ENCODE measurements at places on chromosomes 3 and 15.

- ATAC-seq: no peak
- no peaks in the 10 kb centered on the region for H3K27me3 ChIP-seq
- H3K4me1 ChIP-seq: no peaks in the 10 kb centered on the region
- H3K4me3 ChIP-seq: no peak overlapping the region
- no peaks in the 10 kb centered on the region for H3K36me3 ChIP-seq
Measured at GRCh38 chr3:137588871-137589270, 175.2 kb upstream of the SOX14 start.

DNA sequence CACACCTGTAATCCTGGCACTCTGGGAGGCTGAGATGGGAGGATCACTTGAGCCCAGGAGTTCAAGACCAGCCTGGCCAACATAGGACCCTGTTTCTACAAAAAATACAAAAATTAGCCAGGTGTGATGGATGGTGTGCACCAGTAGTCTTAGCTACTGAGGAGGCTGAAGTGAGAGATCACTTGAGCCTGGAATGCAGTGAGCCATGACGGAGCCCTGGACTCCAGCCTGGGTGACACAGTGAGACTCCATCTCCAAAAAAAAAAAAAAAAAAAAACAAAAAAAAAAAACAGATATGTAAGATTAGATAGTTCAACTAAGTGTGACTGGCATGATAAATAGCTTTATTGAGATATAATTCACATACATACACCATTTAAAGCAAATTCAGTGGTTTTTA lies 9.7 kb downstream of the RBSN start:
- H3K27me3 ChIP-seq: no peaks in the 10 kb centered on the region
- no peaks in the 10 kb centered on the region for H3K4me1 ChIP-seq

GRCh38 chr3:120566243-120566975 lies 29.7 kb upstream of the NDUFB4 start:
- no peak overlapping the region for H3K4me3 ChIP-seq
- H3K27me3 ChIP-seq: peaks cover 4% of the 10 kb centered on the region
- H3K36me3 ChIP-seq: no peaks in the 10 kb centered on the region
- H3K4me1 ChIP-seq: no peaks in the 10 kb centered on the region
- ATAC-seq: no peak

GRCh38 chr3:185658504-185658912 lies 72.4 kb downstream of the SENP2 start:
- H3K4me1 ChIP-seq: no peaks in the 10 kb centered on the region
- peak; percentile 34 for ATAC-seq
- peaks cover 26% of the 10 kb centered on the region for H3K27me3 ChIP-seq
- no peak overlapping the region for H3K27ac ChIP-seq
- H3K4me3 ChIP-seq: no peak overlapping the region

DNA sequence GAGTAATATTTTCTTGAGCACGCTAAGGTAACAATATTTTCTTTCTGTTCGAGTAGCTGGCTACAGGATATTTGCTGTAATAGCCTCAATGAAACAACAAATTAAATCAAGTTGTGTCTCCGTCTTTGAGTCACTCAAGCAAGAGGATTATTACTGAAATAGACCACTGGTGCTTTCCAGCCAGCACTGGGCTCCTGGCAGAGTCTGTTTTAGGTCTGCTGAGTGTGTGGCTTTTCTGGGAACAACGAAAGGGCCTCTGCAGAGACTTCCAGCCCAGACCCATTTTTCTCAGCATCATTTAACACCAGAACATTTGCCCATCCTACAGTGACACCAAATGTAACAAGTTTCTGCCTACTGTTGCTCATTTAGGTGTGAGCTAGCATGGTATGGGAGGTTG lies 652.9 kb downstream of the MAGI1 start:
- H3K36me3 ChIP-seq: no peaks in the 10 kb centered on the region
- no peak overlapping the region for H3K27ac ChIP-seq
- H3K27me3 ChIP-seq: no peaks in the 10 kb centered on the region
- ATAC-seq: no peak
- H3K4me3 ChIP-seq: no peak overlapping the region

DNA sequence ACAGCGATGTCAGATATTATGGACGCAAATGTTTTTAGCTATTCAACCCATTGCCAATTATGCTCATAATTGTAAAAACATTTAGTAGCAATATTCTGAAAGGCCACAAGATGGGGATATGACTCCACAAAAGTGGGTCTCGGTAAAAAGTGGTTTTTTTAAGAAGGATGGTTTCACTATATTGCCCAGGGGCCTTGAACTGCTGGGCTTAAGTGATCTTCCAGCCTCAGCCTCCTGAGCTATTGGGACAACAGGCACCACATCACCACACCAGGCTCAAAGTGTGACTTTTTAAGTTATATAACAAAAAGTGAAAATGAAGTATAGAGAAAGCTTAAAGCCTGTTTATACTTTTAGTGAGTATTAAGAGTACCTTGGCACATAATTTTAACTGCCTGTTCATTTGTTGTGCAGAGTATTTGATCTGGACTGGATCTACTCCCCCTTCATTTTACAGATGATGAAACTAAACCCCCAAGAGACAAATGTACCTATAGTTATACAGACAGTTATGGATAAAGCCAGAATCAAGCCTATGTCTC lies 9.4 kb downstream of the NAA50 start:
- peak overlapping the region; percentile 39 for H3K4me3 ChIP-seq
- H3K36me3 ChIP-seq: peaks cover 73% of the 10 kb centered on the region
- H3K27me3 ChIP-seq: no peaks in the 10 kb centered on the region
- H3K27ac ChIP-seq: peak overlapping the region; percentile 87
- peaks cover 46% of the 10 kb centered on the region for H3K4me1 ChIP-seq
- ATAC-seq: peak; percentile 64

- ATAC-seq: no peak
- no peak overlapping the region for H3K4me3 ChIP-seq
- no peaks in the 10 kb centered on the region for H3K36me3 ChIP-seq
- H3K4me1 ChIP-seq: no peaks in the 10 kb centered on the region
- H3K27ac ChIP-seq: no peak overlapping the region
Measured at GRCh38 chr3:26558257-26558656, 64.3 kb upstream of the LRRC3B start.

DNA sequence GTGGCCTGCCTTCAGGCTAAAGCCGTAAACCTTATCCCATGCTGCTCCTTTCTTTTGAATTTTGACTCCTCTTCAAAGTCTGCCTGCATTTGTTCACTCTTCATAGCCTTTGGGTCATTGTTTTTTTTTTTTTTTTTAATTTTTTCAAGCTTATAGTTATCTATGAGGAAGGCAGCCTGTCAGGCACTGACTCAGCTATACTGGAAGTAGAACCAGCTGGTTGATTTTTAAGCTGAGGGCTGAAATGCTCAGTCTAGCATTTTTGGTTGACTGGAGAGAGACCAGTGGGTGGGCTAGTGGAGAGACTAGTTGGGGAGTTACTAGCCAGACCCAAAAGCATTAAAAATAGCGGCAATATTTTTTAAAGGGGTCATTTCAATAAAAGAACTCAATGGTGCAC lies 44.1 kb downstream of the C3orf20 start:
- peaks cover 23% of the 10 kb centered on the region for H3K27me3 ChIP-seq
- H3K36me3 ChIP-seq: no peaks in the 10 kb centered on the region

DNA sequence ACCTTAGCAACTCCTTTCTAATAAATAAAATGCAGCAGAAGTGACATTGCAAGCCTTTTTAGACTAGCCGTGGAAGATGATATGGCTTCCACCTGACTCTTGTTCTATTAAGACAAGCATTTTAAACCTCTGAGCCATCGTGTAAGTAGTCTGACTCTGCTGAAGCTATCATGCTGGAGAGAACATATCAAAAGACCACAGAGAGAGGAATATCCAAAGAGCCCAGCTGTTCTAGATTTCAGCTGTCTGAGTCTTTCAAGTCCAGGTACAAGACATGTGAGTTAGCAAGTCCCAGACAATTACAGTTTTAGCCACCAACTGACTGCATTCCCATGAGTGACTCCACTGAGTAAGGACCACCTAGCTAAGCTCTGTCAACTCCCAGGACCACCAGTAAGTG lies 517.0 kb upstream of the NAALADL2 start:
- H3K27me3 ChIP-seq: no peaks in the 10 kb centered on the region
- H3K27ac ChIP-seq: no peak overlapping the region
- H3K4me1 ChIP-seq: no peaks in the 10 kb centered on the region
- ATAC-seq: no peak
- no peaks in the 10 kb centered on the region for H3K36me3 ChIP-seq

GRCh38 chr15:49366496-49366895 lies 56.5 kb upstream of the FGF7 start:
- no peak for ATAC-seq
- no peak overlapping the region for H3K27ac ChIP-seq
- no peak overlapping the region for H3K4me3 ChIP-seq
- no peaks in the 10 kb centered on the region for H3K36me3 ChIP-seq
- no peaks in the 10 kb centered on the region for H3K4me1 ChIP-seq

DNA sequence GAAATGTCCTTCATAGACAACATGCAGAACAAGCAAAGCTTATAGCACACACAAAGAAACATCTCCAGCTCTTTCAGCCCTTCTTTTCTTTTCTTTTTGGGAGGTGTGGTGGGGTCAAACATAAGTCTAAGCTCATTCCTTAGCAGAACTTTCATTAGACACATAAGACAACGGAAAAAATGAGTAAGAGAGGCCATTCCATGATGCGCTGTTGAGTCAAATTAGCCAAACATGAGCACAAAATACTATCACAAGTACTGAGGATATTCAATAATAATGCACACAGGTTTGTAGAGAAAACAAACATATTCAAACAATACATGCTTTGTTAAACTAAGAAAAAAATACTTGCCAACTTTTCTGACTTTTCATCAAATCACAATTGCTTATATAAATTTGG lies 83.0 kb downstream of the PLOD2 start:
- no peak overlapping the region for H3K4me3 ChIP-seq
- no peak for ATAC-seq
- no peaks in the 10 kb centered on the region for H3K36me3 ChIP-seq

- peaks cover 4% of the 10 kb centered on the region for H3K4me1 ChIP-seq
- no peaks in the 10 kb centered on the region for H3K27me3 ChIP-seq
- H3K4me3 ChIP-seq: no peak overlapping the region
- peaks cover 57% of the 10 kb centered on the region for H3K36me3 ChIP-seq
- no peak for ATAC-seq
Measured at GRCh38 chr15:64193971-64194370, 31.1 kb upstream of the PPIB start.

- peaks cover 11% of the 10 kb centered on the region for H3K27me3 ChIP-seq
- ATAC-seq: no peak
- no peak overlapping the region for H3K4me3 ChIP-seq
- H3K27ac ChIP-seq: no peak overlapping the region
- H3K36me3 ChIP-seq: no peaks in the 10 kb centered on the region
- no peaks in the 10 kb centered on the region for H3K4me1 ChIP-seq
Measured at GRCh38 chr3:17852217-17852616, 109.8 kb upstream of the TBC1D5 start.

DNA sequence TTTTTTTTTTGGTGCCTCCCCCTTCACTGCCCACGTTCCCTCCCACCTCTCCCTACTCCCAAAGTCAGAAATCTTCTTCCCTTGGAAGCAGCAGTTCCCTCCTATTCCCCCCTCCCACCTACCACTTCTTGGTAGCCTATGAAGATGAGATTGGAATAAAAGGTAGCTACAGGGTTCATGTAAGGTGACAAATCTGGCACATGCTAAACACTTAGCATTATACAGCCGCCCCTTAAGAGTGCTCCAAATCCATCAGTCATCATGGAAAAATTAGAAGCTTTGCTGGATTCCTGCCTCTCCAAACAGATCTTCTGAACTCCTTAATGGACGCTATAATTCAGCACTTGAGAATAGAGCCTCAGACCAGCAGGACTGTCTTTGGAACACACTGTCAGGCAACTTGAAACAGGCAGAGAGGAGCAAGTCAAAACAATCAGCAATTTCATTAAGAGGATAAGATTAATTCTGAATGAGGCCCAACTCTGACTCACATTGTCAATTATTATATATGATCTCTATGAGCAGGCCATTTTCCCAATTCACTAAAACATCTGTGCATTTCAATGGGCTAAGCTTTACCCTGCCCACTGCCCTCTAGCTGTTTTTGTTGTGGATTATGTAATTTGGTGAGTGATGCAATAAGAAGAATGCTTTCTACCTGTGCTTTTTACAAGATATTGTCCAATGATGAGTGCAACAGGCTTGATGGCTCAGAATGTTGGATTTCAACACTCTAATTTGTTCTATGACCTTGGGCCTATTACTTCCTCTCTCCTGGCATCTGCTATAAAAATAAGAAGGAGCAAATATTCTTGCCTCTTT lies 34.6 kb upstream of the SPRED1 start:
- H3K27ac ChIP-seq: no peak overlapping the region
- no peak for ATAC-seq
- no peaks in the 10 kb centered on the region for H3K36me3 ChIP-seq
- H3K4me3 ChIP-seq: no peak overlapping the region
- H3K4me1 ChIP-seq: no peaks in the 10 kb centered on the region

GRCh38 chr3:111465081-111465670 lies 76.8 kb upstream of the CD96 start:
- no peak overlapping the region for H3K4me3 ChIP-seq
- no peak for ATAC-seq
- H3K27ac ChIP-seq: no peak overlapping the region

- no peak overlapping the region for H3K27ac ChIP-seq
- no peaks in the 10 kb centered on the region for H3K4me1 ChIP-seq
- no peaks in the 10 kb centered on the region for H3K27me3 ChIP-seq
- no peak overlapping the region for H3K4me3 ChIP-seq
- H3K36me3 ChIP-seq: no peaks in the 10 kb centered on the region
- no peak for ATAC-seq
Measured at GRCh38 chr3:22353126-22353525, 602.1 kb upstream of the ZNF385D start.

- no peak overlapping the region for H3K27ac ChIP-seq
- ATAC-seq: no peak
Measured at GRCh38 chr3:171240504-171240835, 213.9 kb upstream of the SLC2A2 start.

GRCh38 chr3:67531181-67532101 lies 123.0 kb downstream of the SUCLG2 start:
- ATAC-seq: no peak
- no peak overlapping the region for H3K27ac ChIP-seq
- peaks cover 15% of the 10 kb centered on the region for H3K4me1 ChIP-seq
- H3K36me3 ChIP-seq: peaks cover 29% of the 10 kb centered on the region
- no peaks in the 10 kb centered on the region for H3K27me3 ChIP-seq
- H3K4me3 ChIP-seq: no peak overlapping the region

GRCh38 chr15:85592148-85592547 lies 202.6 kb downstream of the KLHL25 start:
- H3K4me3 ChIP-seq: no peak overlapping the region
- no peaks in the 10 kb centered on the region for H3K27me3 ChIP-seq
- H3K4me1 ChIP-seq: peaks cover 35% of the 10 kb centered on the region
- no peak for ATAC-seq
- peaks cover 83% of the 10 kb centered on the region for H3K36me3 ChIP-seq

GRCh38 chr15:78985859-78986475 lies 41.1 kb upstream of the CTSH start:
- peaks cover 2% of the 10 kb centered on the region for H3K27me3 ChIP-seq
- H3K4me3 ChIP-seq: no peak overlapping the region
- no peaks in the 10 kb centered on the region for H3K4me1 ChIP-seq
- no peak for ATAC-seq
- no peaks in the 10 kb centered on the region for H3K36me3 ChIP-seq
- no peak overlapping the region for H3K27ac ChIP-seq

GRCh38 chr3:5006755-5007202 lies 27.5 kb downstream of the BHLHE40 start:
- no peaks in the 10 kb centered on the region for H3K27me3 ChIP-seq
- peak; percentile 90 for ATAC-seq
- peak overlapping the region; percentile 79 for H3K4me3 ChIP-seq

All from activated T-helper 17 cell treated with anti-CD3 and anti-CD28 coated beads, Interleukin-2, amount 50 U/mL, for 72 hours (primary cell).